ENCODE measurements at places on chromosomes 7 and 10. TPM values are rescaled to one million over a fixed set of nuclear protein-coding genes. Genes with fewer than 3 reads are reported as not detected.

The CYP17A1 gene
- not detected for total RNA-seq

The JCAD gene
- total RNA-seq = 4.5 TPM

DNA sequence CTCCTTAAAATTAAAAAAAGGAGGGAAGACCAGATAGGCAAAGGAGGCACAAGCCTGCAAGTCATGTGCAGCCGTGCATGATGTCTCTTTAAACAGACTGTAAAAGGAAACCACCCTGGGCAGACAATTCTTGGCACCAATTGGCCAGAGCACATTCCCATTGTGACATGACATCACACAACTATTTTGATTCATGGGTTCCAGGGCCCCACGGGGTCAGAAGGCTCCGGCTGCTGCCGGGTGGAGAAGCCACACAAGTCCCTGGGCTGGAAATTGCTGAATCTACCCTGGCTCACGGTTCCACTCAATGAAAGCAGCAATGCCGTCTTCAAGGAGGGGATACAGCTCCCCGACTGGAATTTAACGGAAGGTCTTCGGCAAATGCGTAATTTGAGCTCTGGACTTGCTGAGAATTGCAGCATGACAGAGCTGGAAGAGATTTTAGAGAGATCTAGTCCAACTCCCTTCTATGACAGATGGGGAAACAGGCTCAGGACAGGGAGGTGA is 140.5 kb downstream of the PRKAG2 start:
- peak; percentile 94 for DNase-seq

GRCh38 chr10:100980311-100980710 is 7.0 kb downstream of the MRPL43 start:
- DNase-seq = no peak

DNA sequence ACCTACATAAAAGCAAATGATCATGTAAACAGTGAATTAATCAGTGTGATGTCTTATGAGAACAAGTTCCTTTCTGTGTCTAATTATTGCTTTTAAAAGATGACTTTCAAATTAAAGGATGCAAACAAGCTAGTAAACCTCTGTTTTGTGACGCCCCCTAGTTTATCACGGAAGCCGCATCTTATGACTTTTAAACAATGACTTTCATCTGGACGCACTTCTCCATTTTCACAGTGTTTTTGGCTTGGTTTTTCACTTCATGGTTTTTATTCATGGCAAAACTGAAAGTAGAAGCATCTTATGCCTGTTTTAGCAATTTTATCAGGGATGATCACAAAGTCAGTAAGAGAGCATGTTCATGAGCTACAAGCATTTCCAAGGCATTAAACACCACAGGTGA is 35.0 kb downstream of the ITGA8 start:
- DNase-seq = no peak

GRCh38 chr10:132263866-132264265 is 43.9 kb downstream of the STK32C start:
- no peak for DNase-seq

The NUTM2E gene
- under 0.01 TPM for total RNA-seq

GRCh38 chr10:83373671-83374070 is 765.6 kb upstream of the GHITM start:
- DNase-seq = no peak

- DNase-seq = no peak
These were observed 14.5 kb downstream of the OR9A2 start for GRCh38 chr7:143012409-143012808.
